Stimulated activated CD4-positive, alpha-beta T cell treated with anti-CD3 and anti-CD28 coated beads, Interleukin-12 subunit alpha, Interleukin-12 subunit beta, amount 100 ng/mL, for 24 hours (primary cell): ENCODE measurements at places on chromosomes 5 and 9.

GRCh38 chr9:121620777-121621449 is 30.5 kb upstream of the DAB2IP start:
- no peak for DNase-seq

- no peak for DNase-seq
Observed at GRCh38 chr5:98968056-98968564, 39.3 kb upstream of the CHD1 start.

DNA sequence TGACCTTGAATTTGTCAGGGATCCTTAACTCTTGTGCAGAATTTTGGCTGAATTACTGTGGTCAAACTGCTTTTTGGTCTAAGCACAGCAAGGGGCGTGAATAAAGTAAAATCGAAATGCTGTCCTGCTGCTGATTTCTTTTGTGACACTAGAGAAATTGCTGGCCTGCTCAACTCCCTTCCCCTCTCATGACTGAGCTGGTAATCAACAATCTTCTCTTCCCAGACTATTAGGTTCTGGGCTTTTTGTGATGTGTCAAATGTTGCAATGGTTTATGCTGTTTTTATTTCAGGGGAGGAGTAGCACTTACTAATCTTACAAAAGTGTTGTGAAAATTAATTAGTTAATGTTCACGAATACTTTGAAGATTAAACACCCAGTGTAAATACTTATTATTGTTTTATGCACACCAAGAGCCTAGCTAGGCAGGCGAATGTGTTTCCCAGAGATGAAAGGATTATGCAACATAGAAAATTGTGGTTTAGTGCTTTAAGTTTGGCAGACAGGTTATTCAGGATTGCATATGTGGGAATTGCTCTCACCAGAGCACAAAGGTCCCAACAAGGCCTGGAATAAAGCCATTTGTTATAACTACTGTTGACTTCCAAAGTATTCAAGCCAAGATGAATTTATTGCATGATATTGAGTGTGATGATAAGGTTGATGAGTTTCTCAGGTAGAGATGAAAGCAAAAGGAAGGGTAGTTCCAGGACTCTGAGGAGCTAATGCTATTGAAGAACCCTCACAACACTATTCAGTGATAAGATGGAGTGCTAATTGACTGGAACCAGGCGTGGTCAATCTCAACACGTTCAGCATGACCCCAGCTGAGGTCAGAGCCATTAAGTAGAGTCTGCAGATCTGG is 280.7 kb upstream of the ZNF608 start:
- DNase-seq: no peak

GRCh38 chr5:66013397-66013796 is 87.0 kb downstream of the ERBIN start:
- DNase-seq: no peak

GRCh38 chr5:156414391-156414790 is 87.4 kb downstream of the SGCD start:
- DNase-seq: no peak

- no peak for DNase-seq
Observed at GRCh38 chr5:172915514-172915913, 43.7 kb upstream of the RPL26L1 start.

DNA sequence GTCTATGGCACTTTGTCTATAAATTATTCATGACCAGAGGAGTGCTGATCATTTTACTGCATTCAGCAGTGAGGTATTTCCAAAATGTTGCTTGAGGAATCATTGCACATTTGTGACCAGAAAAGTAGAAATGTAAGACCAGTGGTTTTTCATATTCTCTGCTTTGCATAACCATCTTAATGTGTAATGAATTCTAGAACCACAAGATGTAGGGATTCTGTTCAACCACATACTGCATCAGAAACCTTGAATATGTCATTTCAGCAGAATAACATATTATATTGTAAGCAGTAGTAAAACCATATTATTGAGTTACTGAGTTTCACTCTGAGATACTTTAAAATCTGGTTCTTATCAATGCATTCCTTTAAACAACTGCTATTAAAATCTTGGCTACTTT is 1243.4 kb downstream of the MAT2B start:
- DNase-seq: no peak

- DNase-seq: no peak
Observed at GRCh38 chr5:157855404-157855994, 3.4 kb downstream of the CLINT1 start.

- DNase-seq: no peak
Observed at GRCh38 chr5:142869886-142870285, 99.7 kb downstream of the ARHGAP26 start.

DNA sequence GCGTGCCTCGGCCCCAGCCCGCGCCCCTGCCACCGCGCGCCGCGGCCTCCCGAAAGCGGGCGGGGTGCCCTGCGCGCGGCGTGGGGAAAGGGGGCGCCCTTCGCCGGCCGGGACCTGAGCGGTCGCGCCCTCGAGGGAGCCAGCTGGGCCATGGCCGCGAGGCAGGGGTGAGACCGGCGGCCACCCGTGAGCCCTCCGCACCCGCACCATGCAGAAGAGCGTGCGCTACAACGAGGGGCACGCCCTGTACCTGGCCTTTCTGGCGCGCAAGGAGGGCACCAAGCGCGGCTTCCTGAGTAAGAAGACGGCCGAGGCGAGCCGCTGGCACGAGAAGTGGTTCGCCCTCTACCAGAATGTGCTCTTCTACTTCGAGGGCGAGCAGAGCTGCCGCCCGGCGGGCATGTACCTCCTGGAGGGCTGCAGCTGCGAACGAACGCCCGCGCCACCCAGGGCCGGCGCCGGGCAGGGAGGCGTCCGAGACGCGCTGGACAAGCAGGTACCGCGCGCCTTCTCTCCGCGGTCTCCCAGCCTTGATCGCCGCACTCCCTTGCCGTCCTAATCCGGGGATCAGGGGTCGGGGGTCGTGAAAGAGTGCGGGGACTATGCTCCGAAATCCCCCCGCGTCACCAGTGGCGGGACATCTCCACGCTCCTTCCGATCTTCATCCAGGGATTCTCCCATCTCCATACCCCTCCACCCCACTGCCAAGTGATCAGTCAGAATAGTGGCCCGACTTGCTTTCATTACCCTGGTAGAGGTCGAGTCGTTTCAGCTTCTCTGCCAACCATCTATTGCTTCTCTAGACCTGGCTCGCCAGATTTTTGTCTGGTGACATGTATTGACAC is 590 bp downstream of the RASGRF2 start:
- peak; percentile 22 for DNase-seq

DNA sequence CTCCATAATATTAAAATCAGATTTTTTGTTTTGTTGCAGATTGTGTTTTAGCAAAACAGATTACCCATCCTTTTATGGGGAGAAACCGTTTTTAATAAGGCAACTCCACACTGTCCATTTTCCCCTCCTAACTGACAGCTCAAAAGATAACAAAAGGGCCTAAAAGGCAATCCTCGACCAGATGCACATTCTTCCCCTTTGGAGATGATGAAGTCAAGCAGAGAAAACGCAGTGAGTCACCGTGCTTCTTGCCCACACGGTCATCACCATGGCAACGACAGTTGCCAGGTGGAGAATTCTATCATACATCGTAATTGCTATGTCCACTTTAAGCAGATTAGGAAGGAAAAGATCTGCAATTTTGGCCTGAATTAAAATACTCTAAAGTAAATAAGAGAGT is 96.4 kb downstream of the DIRAS2 start:
- DNase-seq: no peak

DNA sequence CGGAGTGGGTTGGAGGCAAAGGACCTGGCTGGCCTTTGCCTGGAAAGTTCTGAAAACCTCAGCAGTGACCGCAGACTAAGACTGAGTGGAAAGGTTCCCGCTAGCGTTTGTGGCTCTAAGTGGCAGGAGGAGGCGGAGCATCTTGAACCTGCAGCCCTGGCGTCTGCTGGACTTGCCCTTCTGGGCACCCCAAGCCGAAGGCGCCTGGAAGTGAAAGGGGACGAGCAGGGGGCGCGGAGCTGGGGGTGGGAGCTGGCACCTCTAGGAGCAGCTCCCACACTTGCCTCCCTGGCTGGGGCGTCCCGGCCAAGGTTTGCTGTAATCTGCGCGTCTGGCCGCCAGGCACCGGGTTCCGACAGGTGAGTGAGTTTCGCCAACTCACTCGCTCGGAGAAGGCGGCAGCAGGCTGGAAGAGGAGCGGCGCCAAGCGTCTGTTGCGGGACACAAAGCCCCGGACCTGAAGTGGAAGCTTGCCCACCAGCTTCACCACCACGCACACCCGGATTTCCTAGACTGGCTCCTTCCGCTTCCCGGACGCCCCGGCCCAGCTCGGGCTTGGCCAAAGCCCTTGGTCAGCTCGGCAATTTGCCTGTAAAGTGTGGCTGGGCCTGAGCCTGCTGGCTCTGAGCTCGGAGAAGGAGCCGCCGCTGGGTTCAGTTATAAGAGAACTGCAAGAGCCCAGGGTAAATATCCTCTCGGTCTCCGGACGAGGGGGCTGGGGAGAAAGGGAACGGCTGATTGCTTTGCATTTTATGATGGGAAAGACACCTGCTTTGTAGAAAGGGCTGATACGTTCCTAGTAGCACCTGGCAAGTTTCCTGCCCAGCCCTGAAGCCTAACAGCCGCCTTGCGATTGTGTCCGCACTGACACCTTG is at the start of gene GNA14:
TSS of gene GNA14 (minus strand) at position 89 of the 875 bp plus-strand sequence. CDS start 529 bp downstream, outside the sequence.
- DNase-seq: no peak

DNA sequence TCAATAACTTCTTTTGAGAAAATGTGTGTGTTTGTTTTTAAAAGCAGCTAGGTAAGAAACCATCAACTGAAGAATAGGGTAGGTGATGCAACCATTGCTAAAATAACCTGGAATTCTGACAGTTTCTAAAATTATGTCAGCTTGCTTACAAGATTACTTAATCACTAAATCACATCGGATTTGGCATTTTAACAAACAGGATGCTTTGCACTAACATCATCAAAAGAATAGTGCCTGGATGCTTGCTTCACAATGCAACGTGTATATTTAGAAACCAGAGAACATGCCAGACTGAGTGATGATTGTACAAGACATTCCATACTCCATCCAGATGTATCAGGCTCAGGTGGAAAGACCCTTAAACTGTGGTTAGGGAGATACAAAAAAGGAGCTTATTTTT is 43.9 kb downstream of the PAM start:
- DNase-seq: no peak

DNA sequence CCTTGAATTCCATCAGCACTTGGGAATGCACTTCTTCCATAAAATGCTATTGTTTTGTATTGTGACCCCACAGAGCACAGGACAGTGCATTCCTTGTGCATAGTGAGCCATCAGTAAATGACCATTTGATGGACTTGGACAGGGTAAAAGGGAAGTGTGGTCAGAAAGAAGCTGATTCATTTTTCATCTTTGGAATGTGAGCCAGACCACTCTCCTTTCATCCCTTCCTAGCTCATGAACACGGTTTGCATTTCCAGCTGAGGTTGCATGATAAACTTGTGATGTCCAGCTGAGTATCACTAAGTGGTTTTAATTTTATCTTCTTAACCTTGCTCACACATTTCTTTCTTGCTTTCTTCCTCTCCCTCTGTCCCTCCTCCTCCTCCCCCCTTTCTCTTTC is 101.3 kb downstream of the NUDT12 start:
- no peak for DNase-seq

GRCh38 chr5:61910771-61911170 is 395.2 kb upstream of the KIF2A start:
- no peak for DNase-seq

GRCh38 chr5:133932441-133933168 is 35.8 kb downstream of the C5orf15 start:
- DNase-seq: no peak

GRCh38 chr9:77453825-77454647 is 194.1 kb downstream of the GNA14 start:
- no peak for DNase-seq

DNA sequence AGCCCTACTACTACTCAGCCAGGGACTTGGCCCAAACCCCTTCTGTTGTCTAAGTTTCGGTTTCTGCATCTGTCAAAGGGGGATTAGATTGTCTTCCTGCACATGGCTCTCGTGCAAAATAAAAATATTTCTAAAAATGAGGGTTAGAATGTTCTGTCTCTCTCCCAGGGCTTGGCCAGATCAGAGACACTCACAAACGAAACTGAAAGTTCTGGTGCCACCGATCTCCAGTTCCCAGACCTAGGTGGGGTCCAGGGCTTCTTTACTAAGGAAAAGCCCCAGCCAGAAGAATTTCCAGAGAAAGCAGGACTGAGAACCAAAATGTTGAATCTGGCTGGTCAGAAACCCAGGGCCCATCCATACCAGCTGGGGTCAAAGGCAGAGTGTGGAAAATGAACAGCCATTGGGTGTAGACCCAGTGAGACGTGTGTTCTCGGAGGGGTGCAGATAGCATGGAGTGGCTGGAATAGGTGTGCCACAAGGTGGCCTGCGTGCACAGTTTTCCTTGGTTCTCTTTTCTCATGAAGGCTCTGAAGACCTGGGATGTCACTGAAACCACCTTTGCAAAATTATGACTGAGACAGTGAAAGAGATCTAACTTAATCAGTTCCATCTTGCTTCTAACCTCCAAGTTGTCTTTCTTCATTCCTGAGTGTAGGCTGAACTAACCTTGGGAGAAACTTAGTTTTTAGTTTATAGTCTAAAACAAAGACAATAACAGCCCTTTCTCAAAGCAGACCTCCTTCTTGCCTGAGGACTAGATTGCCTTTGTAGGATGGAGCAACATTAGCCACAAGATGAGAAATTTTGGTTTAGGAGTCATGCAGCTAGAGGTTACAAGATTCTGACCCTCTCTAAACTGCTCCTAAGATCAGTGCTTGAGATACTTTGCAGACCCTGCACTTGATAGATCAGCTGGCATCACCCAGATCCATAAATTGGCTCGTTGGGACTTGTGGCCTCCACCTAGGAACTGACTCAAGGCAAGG is 2.3 kb upstream of the SLC23A1 start:
- DNase-seq: no peak

DNA sequence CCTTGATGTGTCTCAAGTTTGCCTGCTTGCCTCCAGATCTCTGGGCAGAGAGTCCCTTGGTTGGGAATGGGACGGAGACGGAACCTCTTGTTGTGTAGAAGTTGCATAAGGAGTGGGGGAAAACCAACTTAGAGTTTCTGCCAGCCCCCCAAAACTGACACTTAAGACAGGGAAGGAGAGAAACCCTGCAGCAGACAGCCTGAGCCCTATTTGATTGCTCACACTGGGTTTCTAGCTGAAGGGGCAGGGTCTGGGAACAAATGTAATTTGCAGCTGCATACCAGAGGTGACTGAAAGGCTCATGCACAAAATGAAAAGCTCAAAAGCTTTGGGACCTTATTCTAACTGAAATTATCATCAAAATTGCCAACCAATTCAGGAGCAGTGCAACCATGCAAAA is 254.5 kb downstream of the RASEF start:
- DNase-seq: no peak

DNA sequence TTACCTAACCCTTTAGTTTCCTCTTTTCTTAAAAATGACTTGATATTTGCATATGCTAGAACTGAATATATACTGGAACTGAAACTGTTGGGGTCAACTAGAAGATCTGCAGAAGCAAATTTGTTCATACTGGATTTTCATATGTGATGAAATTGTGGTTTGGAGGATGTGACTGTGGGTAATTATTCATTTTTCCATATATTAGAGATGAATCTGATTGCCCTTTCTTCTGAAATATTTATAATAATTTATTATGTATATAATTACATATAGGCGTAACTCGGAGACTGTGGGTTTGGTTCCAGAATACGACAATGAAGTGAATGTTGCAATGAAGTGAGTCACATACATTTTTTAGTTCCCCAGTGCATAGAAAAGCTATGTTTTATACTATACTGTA is 149.1 kb downstream of the ATP10B start:
- no peak for DNase-seq
